ENCODE measurements at places on chromosomes 6 and 20. TPM values are rescaled to one million over a fixed set of nuclear protein-coding genes. Genes with fewer than 3 reads are reported as not detected.

The KIF6 gene
- 0.24 TPM for total RNA-seq

The BMP2 gene
- 0.58 TPM for total RNA-seq

The VARS2 gene
- 13.6 TPM for total RNA-seq

The ALDH8A1 gene
- 0.18 TPM for total RNA-seq

The GJA1 gene
- total RNA-seq: 71.3 TPM

The HLA-F gene
- total RNA-seq: 5.1 TPM

The PTPRA gene
- 38.3 TPM for total RNA-seq

The ULBP1 gene
- 1.1 TPM for total RNA-seq

The OGFRL1 gene
- total RNA-seq: 8.0 TPM

The TSPO2 gene
- not detected for total RNA-seq

The CNKSR3 gene
- total RNA-seq: 5.3 TPM

The ENPP1 gene
- 2.3 TPM for total RNA-seq

The IMPG1 gene
- not detected for total RNA-seq

The PRSS16 gene
- total RNA-seq: 2.5 TPM

The CTAGE9 gene
- not detected for total RNA-seq

The EFCAB8 gene
- not detected for total RNA-seq

The MATN4 gene
- not detected for total RNA-seq

The MUC21 gene
- not detected for total RNA-seq

The GSTA2 gene
- 0.06 TPM for total RNA-seq

The GNRH2 gene
- not detected for total RNA-seq

The HAO1 gene
- total RNA-seq: not detected

The BCAS1 gene
- 0.75 TPM for total RNA-seq

The SNPH gene
- total RNA-seq: 4.6 TPM

The STK35 gene
- total RNA-seq: 14.6 TPM

The REM1 gene
- total RNA-seq: not detected

The PTGIS gene
- 0.05 TPM for total RNA-seq

The COQ3 gene
- total RNA-seq: 12.4 TPM
